Non-pigmented ciliary epithelial cell (primary cell): ENCODE measurements at places on chromosomes 11 and 22.

DNA sequence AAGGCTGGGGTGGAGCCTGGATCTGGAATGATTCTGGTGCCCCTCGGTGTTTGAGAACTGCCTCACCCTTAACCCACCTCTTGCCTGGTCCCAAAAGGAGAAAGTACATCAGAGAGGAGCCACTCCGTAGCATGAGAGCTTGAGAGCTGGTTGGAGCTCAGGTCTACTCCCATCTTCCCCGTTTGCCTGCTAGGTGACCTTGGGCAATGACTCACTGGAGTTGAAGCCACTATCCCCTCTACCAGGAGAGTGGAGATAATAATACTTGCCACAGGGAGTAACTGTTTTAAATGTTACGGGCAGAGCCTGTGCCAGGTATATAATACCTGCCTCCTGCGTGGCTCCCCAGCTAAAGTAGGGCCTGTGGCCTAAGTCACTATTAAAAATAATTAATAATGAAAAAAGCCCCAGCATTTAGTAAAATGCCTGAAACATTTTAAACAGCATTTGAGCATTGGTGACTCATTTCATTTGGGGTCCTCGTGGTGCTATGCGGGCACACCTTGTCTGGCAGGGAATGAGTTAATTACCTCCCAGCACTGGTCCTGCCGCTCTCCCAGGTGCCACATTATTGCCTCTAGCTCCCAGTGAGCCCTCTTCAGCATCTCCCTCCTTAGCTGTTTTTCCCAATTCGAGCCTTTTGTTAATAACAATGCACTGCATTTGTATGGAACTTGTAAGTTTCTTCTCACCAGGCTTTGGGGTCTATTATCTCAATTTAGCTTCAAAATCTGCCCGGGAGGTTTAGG lies 22.5 kb downstream of the CYTH4 start:
- DNase-seq, result peak; percentile 31

GRCh38 chr11:16960250-16960649 lies 54.0 kb downstream of the PLEKHA7 start:
- no peak for DNase-seq

- DNase-seq, result no peak
These were observed 169.8 kb downstream of the SPON1 start for GRCh38 chr11:14132312-14132711.

GRCh38 chr22:29674121-29674520 lies 45.7 kb upstream of the CABP7 start:
- no peak for DNase-seq

GRCh38 chr11:69744435-69744834 lies 30.7 kb downstream of the FGF4 start:
- peak; percentile 70 for DNase-seq

GRCh38 chr11:120465921-120466534 lies 45.5 kb upstream of the GRIK4 start:
- no peak for DNase-seq

DNA sequence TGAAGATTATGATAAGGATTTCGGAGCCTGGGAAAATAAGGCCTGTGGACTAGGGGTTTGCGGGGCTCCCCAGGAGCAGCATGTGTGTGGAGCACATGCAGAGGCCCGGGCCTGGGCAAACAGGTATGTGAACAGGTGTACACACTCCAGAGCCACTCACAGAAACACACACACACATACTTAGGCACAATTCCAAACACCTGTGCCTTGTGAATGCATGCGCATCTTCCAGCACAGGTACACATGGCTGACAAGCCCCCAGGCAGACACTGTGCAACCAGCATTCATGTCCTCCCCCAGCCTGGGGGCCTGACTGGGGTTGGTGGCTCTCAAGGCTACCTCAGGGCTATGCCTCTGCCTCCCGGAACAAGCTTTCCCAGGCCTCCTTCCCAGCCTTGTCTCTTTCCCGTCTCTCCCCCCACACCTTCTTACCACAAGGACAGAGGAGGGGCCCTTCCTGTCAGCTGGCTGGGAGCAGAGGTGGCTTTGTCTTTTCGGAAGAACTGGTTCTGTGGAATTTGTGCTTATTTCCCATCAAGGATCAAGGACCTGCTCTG lies 2.6 kb upstream of the P2RY6 start:
- DNase-seq, result no peak

DNA sequence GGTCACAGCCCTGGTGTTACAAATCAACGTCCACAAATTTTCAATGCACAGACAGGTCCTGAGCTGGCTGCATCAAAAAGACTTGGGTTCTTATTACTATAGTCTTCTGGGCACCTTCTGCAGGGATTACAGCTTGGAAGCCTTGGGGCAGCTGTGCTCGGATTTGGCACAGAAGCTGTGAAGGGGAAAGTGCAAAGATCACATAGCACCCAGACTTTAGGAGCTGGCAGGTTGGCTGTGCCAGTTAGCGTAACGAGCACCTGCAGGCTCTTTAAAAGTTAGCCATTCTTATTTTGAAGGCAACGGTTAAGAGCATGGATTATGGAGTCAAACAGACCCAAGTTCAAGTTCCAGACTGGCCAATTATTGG lies 100.4 kb downstream of the ARL14EP start:
- no peak for DNase-seq

DNA sequence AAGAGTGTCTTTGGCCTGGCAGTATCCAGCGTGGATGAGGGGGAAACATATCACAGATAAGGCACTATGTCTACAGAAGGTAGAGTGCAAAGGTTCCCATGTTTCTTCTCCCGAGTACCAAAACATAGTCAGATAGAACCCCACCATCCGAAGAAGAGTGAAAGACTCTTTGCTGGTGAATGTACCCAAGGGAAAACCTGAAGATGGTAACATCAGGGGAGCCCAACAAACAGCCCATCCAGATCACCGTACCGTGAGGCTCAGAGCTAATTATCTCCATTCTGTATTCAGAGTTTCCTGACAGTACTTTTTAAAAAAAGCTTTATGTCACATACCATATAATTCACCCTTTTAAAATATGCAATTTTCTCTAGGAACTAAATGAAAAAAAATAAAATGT lies 44.4 kb downstream of the RAB30 start:
- no peak for DNase-seq

- DNase-seq, result no peak
These were observed 116.4 kb downstream of the STIM1 start for GRCh38 chr11:3971756-3972404.

- DNase-seq, result peak; percentile 38
These were observed 1.6 kb downstream of the OR10A2 start for GRCh38 chr11:6864438-6864837.

DNA sequence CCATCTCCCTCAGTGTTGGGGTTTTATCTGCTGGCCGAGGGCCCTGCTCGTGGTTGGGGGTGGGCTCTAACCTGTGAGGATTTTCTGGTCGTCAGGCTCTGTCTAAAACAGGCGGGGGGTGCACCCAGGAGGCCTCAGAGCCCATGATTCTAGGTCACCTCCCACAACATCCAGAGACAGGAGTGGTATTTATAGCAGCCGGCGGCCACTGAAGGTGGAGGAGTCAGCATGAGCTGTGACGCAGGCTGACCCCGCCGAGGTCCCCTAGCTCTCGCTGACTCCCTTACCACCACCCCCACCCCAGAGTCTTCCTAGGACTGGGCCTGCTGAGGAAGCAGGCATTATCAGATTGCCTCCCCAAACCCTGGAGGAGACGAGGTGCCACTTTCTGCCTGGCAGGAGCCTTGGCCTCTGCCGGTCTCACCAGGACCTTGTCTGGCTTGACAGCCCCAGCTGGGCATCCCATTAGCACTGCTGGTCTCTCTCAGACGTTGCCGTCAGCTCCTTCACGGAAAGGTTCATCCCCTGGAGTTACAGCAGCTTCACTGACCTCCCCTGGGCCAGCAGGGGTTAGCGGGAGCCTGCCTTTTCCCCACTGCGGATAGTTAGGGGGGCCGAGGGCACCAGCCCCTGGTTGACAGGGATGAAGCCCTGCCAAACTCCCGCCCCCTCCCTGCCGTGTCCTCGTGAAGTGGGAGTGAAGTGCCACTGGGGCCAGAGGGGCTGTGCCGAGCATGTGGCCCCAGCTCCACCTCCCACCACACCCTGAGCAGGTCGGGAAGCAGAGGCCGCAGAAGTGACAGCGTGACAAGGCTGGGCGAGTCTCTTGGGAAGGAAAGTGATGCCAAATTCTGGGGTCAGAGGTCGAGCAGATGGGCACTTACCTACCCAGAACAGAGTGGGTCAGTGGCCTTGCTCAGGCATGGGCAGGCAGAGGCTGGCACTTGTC lies 26.5 kb downstream of the DAGLA start:
- no peak for DNase-seq

DNA sequence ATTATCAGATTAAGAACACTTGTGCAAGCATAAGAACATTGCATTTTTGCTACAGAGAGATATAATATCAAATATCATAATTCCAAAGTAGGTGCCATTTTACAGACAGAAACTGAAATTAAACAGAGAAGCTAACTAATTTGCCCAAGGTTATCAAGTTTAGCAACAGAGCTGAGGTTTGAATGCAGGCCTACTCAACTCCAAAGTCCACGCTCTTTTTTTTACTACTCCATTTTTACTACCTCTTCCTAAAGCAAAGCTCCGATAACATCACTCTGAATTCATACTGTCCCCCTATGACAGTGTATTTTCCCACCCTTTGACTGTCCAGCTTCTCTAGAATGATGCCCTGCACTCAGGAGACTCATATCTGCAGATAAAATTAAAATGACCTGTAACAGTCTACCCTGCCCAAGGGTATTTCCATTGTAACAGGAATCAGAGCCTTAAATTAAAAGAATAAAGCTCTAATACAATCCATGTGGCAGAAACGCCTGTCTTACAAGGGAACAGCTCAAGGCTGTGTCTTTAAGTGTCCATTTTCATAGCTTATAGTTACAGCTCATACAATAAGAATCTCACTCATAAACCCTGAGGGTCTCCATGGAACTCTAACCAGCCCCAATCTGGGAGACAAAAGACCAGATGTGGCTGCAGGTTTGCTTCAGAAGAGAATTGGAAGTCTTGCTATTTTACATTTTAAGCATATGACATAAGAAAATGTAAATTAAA lies 36.8 kb downstream of the ALG9 start:
- no peak for DNase-seq

GRCh38 chr11:118552341-118552740 lies 13.4 kb downstream of the IFT46 start:
- no peak for DNase-seq

- DNase-seq, result no peak
These were observed 60.1 kb downstream of the PRR5L start for GRCh38 chr11:36356201-36356600.

DNA sequence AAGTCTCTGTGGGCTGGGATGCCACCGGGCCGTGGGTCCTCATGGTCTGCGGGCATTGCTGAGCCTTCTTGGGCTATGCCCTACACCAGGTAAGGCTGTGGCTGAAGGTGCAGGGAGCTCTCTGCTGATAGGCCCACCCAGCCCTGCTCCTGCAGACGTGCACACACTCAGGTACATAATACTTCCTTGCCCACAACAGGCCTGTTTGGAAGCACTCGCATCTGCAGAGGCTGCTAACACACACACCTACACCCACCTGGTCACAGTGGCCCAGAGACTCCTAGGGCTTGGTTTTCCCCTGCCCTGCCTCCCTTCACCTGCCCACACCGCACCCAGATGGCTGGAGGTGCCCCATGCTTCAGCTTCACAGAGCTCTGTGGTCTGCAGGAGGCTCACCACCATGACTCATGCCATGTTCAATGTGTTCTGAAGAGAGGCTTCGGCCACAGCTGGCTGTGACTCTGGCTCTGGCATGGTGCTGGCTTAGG lies 72.8 kb upstream of the KCNQ1OT1 start:
- DNase-seq, result peak; percentile 11

DNA sequence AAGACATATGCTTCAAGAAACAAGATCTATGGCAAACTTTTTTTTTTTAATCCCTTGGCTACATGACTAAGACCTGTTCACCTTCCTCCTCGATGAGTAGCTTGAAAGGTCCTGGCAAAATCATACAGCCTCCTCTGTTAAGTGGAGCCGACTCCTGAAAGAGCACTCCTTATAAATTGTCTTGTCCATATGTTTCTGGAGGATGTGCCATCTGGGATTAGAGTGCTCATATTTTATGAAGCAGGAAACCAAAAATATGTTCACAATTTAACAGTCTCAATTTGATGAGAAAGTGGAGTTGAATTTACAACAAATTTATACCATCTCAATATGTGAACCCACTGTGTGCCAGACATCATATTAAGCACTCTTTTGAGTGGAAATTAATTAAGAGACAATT lies 912.1 kb upstream of the FAT3 start:
- DNase-seq, result no peak

DNA sequence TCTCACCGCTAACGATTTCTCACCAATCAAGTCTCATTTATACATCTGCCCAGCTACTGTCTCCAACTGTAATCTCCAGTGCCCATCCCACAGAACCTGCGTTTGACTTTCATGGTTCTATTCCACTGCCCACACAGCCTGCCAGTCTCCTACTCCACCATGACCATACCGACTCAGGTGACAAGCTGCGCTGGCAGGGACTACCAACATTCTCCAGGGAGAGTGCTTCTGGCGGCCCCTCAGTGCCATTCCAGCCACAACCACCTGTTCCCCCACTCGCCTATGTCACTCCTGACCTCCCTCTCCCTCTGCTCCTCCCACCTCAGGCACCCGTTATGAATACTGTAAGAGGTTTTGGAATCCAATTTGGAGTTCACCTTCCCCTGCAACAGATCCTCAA lies 108.5 kb upstream of the BID start:
- DNase-seq, result no peak

DNA sequence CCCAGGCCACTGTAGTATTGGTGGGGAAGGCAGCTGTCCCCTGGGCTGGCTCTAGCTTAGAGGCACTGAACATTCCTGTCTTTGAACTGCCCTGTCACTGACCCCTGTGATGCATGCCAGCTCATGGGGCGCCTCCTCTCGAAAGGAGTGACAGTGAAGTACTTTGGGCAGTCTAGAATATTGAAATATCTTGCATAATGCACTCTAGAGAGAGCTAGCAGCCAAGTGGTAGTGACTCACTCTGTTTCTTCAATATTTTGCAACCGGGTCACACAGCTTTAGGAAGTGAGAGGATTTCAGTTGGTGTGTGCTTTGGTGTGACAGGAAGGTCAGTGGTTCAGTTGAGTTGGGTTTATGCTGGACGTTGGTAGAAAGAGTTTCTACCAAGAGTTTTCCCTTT lies 35.5 kb upstream of the ST14 start:
- DNase-seq, result peak; percentile 70

GRCh38 chr22:49785841-49786471 lies 41.7 kb downstream of the BRD1 start:
- no peak for DNase-seq

- no peak for DNase-seq
These were observed 84.7 kb downstream of the CASP12 start for GRCh38 chr11:104813532-104813931.

DNA sequence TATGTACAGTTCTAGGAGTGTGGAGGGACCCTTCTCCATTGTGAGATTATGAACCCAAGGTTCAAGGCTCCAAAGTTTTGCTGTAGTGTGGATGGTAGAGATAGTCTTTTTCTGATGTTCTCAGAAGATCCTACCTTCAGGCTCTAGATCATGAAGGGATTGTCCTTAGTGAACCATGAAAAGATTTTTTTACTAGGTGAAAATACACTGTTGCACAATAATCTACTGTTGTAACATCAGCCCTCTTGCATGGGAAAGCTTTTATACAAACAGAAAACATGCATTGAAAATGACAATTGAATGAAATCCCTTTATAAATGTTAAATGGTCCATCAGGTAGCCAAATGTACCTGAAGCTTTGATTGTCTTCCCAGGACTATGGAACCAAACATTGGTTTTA lies 177.8 kb downstream of the FAM76B start:
- DNase-seq, result no peak
